Neural progenitor cell (in vitro differentiated cells): ENCODE measurements at places on chromosomes 11 and 22.

GRCh38 chr11:8263769-8264410 lies at the start of gene LMO1:
Gene LMO1 (minus strand): TSS chr11:8263878. CDS start chr11:8263362, 516 bp downstream.
- DNase-seq, result peak; percentile 94

DNA sequence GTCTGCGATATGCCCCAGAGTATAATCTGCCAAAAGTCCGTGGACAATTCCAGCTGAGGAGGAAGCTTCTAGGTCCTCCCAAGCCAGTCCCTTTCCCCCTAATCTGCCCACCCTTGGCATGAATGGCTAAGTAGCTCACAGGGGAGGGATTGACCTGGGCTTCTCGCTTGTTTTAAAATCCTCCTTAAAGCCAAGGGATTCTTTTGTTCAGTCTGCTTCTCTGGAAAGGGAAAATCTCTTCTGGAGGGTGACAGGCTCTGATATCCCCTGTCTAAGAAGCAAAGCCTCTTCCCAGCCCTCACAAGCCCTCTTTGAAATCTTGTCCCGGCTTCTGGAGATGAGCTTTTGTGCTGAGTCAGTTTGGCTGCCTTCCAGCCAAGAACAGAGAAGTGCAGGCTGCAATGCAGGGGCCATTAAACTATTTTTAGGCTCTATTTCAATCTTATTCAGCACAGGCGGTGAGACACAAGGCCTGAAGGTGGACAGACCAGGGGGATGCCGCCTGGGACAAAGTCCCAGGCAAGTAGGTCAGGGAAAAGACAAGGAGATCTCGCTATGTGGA lies 23.9 kb downstream of the NEFH start:
- peak; percentile 76 for DNase-seq

DNA sequence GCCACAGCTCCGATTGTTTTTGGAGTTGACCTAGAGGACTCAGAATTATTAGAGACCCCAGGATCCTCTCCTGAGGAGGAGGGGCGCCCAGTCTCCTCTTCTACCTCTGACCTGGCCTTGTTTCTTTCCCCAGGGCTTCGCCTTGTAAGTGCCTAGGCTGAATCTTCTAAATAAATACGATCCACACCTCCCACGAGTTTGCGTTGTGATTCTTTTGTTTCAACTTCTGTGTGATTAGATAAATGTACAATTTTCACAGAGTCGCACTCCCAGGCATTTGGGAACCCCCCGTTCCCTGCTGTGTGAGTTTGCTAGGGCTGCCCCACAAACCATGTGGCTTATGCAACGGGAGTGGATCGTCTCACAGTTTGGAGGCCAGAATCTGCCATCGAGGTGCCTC lies 1.2 kb downstream of the KRTAP5-8 start:
- no peak for DNase-seq

DNA sequence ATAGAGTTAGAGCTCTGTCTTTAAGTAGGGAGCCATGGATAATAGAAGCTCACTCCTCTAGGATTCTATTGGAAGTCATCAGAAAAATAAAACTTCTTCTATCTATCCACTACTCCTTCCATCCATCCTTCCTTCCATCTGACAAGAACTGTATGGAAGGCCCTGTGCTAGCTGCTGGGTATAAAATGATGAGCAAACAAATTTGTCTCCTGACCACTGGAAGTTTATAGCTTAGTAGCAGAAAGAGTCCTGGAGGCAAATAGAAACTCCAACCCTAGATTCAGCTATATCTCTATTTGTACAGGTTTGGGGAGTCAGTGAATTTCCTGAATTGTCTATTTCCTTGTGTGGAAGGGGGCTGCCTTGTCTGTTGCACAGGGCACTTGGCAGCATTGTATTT lies 136.6 kb downstream of the ME3 start:
- DNase-seq, result no peak

- DNase-seq, result no peak
Observed at GRCh38 chr11:19405966-19406365, 165.2 kb upstream of the E2F8 start.

- DNase-seq, result peak; percentile 71
Observed at GRCh38 chr11:58567889-58568512, 7.7 kb downstream of the LPXN start.

GRCh38 chr11:94423507-94423906 lies 22.3 kb upstream of the GPR83 start:
- no peak for DNase-seq

DNA sequence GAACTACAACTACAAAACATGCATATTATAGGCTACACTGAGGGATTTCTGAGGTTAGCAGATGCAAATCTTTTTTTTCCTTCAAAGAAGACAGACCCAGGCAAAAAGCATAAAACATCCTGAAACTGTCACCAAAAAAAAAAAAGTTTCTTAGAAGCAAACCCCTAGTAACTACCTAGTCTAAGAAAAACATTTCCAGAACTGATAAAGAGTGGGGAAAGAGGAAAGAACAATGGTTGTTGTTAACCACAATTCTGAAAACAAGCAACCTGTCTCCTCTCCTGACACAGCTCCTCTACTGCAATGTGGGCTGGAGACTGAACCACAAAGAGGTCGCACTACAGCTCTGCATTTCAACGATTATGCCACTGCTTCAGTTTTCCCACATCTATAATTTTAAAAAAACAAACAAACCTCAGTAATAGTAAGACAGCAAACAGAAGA lies 15.0 kb downstream of the DENND5A start:
- DNase-seq, result no peak

- peak; percentile 65 for DNase-seq
Observed at GRCh38 chr11:91248199-91248807, 976.3 kb upstream of the FAT3 start.

- no peak for DNase-seq
Observed at GRCh38 chr11:82826526-82826925, 73.7 kb downstream of the PRCP start.

GRCh38 chr11:73401924-73402833 lies 26.0 kb downstream of the RELT start:
- DNase-seq, result peak; percentile 24

- no peak for DNase-seq
Observed at GRCh38 chr22:30036656-30037055, 43.6 kb upstream of the HORMAD2 start.

DNA sequence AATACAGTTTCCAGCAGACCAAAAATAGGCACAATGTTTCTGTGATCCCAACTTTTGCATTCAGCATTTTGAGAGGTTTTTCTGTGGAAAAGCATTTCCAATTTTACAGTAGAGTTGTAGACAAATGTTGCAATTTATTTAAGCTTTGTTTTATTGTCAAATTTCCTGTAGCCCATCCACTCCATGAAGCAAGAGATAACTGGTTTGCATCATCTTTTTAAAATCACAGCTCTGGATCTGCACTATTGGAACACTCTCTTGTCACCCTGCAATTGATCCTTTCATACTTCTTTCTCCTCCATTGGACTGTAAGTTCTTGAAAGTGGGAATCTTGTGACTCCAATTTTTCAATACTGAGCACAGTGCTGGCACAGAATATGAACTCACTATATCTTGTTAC lies 86.0 kb downstream of the MAML2 start:
- no peak for DNase-seq

GRCh38 chr11:9473408-9473807 lies 12.6 kb downstream of the ZNF143 start:
- DNase-seq, result no peak

- no peak for DNase-seq
Observed at GRCh38 chr11:90587896-90588295, 365.0 kb upstream of the CHORDC1 start.

GRCh38 chr11:69985641-69986439 lies 92.3 kb upstream of the ANO1 start:
- DNase-seq, result peak; percentile 64

DNA sequence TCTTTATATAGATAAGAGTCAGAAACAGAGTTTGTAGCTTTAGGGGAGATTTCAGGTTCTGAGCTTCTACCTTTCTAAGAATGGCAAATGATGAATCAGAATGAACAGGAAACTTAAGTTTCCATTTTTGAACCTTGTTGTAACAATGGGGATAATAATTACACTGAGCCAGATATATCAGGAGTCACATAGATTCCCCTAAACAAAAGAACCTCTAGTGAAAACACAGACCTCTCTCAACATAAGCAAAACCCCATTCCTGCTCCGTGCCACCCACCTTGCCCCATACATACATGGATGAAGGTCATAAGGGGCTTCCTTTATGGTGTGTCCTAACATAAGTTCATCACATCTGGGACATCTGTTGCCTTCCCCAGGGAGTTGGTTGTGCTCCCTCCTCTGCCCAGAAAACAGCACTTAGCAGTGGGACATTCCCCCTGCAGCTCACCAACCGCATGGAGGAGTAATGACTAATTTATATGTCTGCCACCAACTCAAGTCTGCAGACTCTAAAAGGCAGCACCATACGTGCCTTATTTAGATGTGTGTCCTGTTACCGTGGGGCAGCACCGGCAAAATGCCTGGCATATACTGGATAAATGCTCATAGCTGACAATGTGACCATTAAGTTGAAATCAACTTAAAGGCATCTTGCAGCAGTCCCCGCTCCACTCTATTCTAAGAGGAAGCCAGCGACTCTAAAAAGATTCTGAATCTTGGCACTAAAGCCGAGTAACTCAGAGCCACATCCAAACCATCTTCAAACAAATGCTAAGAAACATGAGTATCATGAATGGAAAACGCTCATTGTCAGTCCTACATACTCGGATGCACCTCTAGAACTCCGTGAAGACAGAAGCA lies 8.0 kb downstream of the JAML start:
- no peak for DNase-seq

DNA sequence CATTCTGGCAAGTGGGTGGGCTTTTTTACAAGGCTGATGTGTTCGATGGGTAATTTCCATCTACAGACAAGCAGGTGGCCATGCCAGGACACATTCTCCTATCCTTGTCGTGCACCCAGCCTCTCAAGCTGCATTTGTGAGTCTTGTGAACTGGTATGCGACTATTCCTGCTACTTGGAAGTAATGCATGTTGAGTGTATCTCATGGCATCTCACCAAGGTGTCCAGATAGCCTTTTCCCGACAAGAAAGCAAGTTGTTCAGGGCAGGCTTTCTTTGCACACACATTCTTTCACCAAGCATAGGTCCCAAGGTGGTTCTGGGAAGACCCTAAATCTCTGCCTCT lies 18.8 kb upstream of the SYT13 start:
- DNase-seq, result no peak

- DNase-seq, result no peak
Observed at GRCh38 chr11:122851366-122851966, 13.2 kb downstream of the CRTAM start.

DNA sequence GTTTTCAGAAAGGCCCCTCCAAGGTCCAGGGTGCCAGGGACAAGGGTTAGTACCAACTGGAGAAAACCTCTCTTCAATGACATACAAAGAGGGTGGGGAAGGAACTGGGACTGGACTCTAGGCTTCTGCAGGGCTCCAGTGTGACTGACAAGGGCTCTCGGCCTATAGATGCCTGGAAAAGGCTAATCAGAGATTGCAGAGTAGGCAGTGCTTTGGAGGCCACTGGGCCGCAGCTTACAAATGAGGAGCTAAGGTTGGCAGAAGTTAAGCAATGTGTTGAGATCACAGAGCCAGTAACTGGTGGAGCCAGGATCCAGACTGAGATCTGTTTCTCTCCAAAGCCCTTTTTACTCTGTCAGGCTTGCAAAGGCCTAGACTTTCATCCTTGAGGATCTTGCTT lies 7.4 kb upstream of the DGKZ start:
- DNase-seq, result no peak
